ENCODE measurements at places on chromosomes 6 and 20.

DNA sequence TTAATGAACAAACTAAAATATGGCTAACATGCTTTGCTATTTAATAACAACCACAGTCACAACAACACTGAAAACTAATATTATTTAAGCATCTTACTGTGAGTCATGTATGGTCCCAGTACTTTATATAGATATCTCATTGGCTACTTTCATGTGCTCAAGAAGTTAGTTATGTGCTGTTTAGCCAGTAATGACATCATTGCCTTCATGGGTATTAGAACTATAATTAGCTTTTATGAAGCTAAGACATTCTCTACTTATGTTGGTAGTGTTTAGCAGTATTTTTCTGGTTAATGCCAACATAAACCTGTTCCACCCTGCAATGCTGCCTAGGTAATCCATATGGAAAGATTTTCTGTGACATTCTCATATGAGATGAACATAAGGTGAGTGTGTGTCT is 56.1 kb downstream of the ADGRG6 start:
- no peak for DNase-seq

DNA sequence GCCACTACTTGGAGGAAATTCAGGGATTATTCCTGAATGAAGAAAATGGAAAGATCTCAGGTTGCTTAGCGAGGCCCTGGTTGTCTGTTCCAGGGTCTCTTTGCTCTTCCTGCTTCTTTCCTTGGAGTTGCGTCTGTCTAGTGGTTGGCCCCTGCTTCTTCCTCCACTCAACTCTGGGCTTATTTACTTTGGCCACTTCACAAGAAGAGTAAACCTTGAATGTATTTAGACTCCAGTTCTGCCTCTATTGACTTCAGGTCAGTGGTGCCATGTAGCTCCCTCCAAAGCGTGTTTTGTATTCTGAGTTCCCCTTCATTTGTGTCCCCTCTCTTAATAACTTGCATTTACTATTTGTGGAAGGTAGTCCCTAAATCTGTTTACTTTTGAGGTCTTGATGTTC is 456.5 kb downstream of the UTRN start:
- DNase-seq, result no peak

- no peak for DNase-seq
These were observed 22.0 kb upstream of the RIPK1 start for GRCh38 chr6:3046295-3046694.

GRCh38 chr6:19849755-19850154 is 12.6 kb downstream of the ID4 start:
- no peak for DNase-seq

DNA sequence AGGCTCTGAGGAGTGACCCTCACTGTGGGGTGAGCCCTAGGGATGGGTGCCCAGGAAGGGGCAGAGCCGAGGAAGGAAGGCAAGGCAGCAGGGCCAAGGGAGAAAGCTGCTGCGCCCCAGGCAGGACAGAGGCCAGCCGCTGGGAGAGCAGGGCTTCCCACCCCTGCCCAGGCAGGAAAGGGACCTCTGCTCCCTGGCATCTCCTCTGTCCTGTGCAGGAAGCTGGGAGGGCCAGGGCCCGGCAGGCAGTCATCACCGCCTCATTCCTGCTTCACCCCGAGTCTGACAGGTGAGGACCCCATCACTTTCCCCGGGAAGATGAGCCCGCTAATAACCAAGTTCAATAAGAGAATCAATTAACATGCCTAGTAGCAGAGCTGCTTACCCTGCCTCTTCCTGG is 81.3 kb downstream of the EDN3 start:
- DNase-seq, result no peak
